ENCODE measurements at places on chromosomes 3 and 15.
A peak's percentile ranks its signal among the peaks of the same experiment; 100 is the strongest.

DNA sequence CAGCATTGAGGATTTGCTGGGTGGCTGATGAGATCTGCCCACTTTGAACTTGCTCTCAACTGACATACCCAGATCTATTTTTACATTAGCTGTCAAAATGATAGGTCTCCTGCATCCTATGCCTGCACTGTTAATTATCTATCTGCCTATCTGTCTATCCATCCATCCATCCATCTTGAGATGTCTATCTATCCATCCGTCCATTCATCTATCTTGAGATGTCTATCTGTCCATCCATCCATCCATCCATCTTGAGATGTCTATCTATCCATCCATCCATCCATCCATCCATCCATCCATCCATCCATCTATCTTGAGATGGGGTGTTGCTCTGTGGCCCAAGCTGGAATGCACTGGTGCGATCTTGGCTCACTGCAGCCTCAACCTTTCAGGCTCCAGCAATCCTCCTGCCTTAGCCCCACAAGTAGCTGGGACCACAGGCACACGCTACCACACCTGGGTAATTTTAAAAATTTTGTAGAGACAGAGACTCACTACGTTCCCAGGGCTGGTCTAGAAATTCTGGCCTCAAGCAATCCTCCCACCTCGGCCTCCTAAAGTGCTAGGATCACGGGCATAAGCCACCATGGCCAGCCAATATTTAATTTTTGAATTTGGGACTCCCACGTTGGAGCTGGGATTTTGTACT, 159.4 kb upstream of the NSMCE3 start:
- no peaks in the 10 kb centered on the region for H3K27me3 ChIP-seq
- no peak overlapping the region for H3K4me3 ChIP-seq
- no peak overlapping the region for H3K27ac ChIP-seq
- DNase-seq = no peak

DNA sequence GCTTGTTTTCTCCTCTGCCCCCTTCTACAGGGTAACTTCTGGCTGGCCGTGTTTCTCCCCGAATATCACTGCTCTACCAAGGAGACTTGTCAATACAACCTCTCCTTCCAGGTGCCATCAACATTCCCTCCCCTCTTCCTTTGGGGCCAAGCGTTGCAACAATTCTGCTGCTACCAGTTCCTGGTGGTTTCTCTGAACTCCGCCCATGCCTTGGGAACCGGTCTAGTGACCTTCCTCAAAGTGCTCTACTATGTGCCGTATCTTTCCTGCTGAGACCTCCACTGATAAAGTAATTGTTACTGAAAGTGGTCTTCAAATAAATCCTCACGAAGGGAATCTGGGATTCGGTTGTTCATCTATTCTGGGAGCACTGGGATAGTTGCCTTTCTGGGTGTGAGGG, 26.2 kb downstream of the PCSK6 start:
- no peaks in the 10 kb centered on the region for H3K36me3 ChIP-seq
- H3K27me3 ChIP-seq = no peaks in the 10 kb centered on the region
- H3K4me1 ChIP-seq = peaks cover 17% of the 10 kb centered on the region
- DNase-seq = no peak

GRCh38 chr3:51295625-51296024, 89.5 kb upstream of the MANF start:
- no peak for DNase-seq
- no peaks in the 10 kb centered on the region for H3K4me1 ChIP-seq
- no peak overlapping the region for H3K27ac ChIP-seq
- no peak overlapping the region for H3K4me3 ChIP-seq

GRCh38 chr15:32117122-32117521, 86.8 kb downstream of the CHRNA7 start:
- no peaks in the 10 kb centered on the region for H3K36me3 ChIP-seq
- no peak for DNase-seq
- H3K4me3 ChIP-seq = no peak overlapping the region

DNA sequence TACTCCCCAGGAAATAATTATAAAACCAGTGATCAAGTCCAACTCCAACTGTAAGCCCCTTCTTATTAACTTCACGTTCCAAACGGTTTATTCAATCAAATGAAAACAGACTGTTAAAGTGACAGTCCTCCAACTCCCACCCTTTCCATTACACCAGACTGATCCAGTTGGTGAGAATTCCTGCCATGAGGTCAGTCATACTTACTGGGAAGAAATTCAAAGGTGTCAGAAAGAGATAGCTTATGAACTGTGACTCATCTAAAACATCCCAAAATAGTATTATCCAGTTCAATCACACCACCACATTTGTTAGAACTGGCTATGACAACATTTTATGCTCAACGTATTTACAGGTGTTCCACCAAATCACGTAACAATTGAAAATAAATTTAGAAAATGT, 19.5 kb downstream of the SMARCC1 start:
- H3K27me3 ChIP-seq = no peaks in the 10 kb centered on the region
- no peaks in the 10 kb centered on the region for H3K36me3 ChIP-seq
- no peak overlapping the region for H3K27ac ChIP-seq
- peaks cover 36% of the 10 kb centered on the region for H3K4me1 ChIP-seq
- no peak for DNase-seq

DNA sequence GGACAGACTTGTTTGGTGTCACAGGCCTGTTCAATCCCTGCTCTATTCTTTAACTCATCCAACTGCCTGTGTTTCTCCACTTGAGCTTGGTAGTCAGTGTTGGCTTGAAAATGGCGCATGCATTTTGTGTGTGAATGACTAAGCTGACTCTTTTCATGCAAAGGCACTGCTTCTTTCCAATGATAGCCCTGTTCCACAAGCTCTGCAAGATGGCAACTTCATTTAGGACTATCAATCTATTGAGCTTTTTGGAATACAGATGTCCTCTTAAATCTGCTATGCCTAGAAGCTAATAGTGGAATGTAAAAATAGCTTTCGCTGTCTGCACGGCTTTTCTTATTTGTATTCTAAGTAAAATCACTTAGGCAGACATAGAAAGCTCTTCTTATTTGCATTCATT, 33.6 kb upstream of the SYNPR start:
- H3K27me3 ChIP-seq = no peaks in the 10 kb centered on the region
- H3K27ac ChIP-seq = no peak overlapping the region
- DNase-seq = no peak
- no peak overlapping the region for H3K4me3 ChIP-seq
- H3K4me1 ChIP-seq = no peaks in the 10 kb centered on the region

GRCh38 chr3:125186261-125186787, 26.2 kb downstream of the SLC12A8 start:
- H3K4me1 ChIP-seq = no peaks in the 10 kb centered on the region
- H3K4me3 ChIP-seq = no peak overlapping the region
- DNase-seq = no peak
- H3K27ac ChIP-seq = no peak overlapping the region

DNA sequence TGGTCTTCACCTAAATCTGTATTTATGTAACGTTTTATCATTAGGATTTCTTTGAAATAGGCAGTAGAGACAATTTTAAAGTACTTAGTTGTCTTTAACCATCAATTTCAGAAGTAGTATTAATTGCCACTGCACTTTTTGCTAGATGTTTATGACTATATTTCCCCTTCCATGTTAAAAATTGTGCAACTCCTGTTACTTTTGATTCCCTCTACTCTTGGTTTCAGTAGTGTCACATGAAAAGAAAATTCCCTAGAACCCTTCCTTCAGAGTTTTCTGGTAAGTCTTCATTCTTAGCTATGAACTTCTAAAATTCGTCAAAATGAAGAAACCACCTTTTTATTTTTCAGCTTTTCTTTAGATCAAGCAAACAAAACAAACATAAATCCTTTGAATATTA, 7.1 kb downstream of the PIAS1 start:
- no peaks in the 10 kb centered on the region for H3K4me1 ChIP-seq
- H3K4me3 ChIP-seq = no peak overlapping the region
- H3K36me3 ChIP-seq = no peaks in the 10 kb centered on the region
- H3K27me3 ChIP-seq = no peaks in the 10 kb centered on the region
- H3K27ac ChIP-seq = no peak overlapping the region
- DNase-seq = no peak

GRCh38 chr3:97816811-97817210, 5.0 kb upstream of the CRYBG3 start:
- no peaks in the 10 kb centered on the region for H3K36me3 ChIP-seq
- no peak overlapping the region for H3K4me3 ChIP-seq
- no peaks in the 10 kb centered on the region for H3K4me1 ChIP-seq
- H3K27me3 ChIP-seq = no peaks in the 10 kb centered on the region
- DNase-seq = no peak
- H3K27ac ChIP-seq = no peak overlapping the region

- no peak for DNase-seq
- H3K27ac ChIP-seq = no peak overlapping the region
- no peaks in the 10 kb centered on the region for H3K4me1 ChIP-seq
- H3K4me3 ChIP-seq = no peak overlapping the region
- no peaks in the 10 kb centered on the region for H3K27me3 ChIP-seq
Measured at GRCh38 chr15:74414603-74415338, 19.0 kb downstream of the SEMA7A start.

DNA sequence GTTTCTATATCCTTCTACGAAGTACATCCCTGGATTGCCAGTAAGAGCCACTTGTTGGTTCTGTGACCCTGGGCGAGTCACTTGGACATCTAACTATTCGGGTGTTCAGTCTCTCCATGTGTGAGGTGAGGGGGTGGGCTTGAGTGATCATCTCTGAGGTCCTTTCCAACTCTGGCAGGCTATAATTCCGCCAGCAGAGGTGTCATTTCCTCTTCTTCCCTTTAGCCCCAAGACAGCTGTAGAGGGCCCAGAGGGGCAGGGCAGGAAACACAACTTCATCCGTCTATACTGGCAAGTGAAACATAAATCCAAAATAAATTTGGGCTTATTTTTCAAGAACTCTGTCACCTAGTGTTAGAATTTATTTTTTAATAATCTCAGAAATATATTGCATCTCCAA, 38.1 kb downstream of the C2CD4A start:
- H3K27ac ChIP-seq = no peak overlapping the region
- H3K36me3 ChIP-seq = no peaks in the 10 kb centered on the region
- no peak for DNase-seq

GRCh38 chr15:34473840-34474239, 36.2 kb upstream of the GOLGA8A start:
- H3K4me3 ChIP-seq = no peak overlapping the region
- no peaks in the 10 kb centered on the region for H3K36me3 ChIP-seq
- no peaks in the 10 kb centered on the region for H3K27me3 ChIP-seq
- H3K4me1 ChIP-seq = no peaks in the 10 kb centered on the region
- no peak overlapping the region for H3K27ac ChIP-seq

DNA sequence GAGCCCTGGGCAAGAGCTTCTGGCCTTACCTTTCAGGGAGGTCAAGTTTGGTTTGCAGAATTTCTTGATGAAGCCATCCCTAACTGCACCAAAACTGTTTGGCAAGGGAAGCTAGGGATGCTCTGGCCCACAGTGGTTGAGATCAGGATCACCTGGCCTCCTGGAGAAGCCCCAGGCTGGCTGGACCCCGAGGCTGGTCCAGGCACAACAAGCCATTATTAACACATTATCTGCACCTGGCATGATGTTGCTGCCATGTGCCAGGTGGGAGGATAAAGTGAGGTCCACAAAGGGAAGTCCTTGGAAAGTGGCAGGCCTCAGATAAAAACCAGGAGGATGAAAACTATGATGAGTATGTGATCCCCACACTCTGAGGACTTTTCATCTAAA, 35.9 kb upstream of the DUSP7 start:
- H3K4me1 ChIP-seq = no peaks in the 10 kb centered on the region
- no peak overlapping the region for H3K27ac ChIP-seq
- no peaks in the 10 kb centered on the region for H3K36me3 ChIP-seq
- DNase-seq = no peak

DNA sequence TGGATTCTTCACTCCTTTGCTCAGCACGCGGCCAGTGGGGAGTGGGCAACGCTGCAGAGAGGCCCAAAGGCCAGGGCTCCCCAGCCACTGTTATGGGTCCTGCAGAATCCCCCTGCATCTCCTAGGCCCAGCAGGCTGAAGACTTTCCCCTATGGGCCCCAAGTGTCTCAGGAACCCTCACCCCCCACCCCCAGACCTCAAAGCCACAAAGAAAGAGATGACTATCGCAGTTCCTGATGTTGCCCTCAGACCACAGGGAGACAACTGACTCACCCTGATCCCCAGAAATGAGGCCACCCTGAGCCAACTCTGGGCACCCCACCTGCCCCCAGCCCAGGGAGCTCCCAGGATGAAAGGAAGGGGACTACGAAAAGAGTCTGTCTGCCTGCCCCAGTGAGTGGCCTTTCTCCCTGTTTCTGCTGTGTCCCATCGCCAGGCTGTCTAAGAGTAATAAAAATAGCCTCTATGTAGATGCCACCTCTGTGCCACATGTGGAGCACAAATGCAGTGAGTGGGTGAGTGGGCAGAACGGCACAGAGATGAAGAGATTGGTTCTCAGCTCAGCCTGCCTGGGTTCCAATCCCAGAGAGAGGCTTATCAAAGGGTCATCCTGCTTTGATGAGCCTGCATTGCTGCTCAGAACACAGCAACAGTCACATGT, 283.0 kb downstream of the UACA start:
- H3K27me3 ChIP-seq = no peaks in the 10 kb centered on the region
- no peak overlapping the region for H3K27ac ChIP-seq
- H3K4me1 ChIP-seq = no peaks in the 10 kb centered on the region

GRCh38 chr3:136194409-136195257, 1.5 kb downstream of the MSL2 start:
- peak overlapping the region; percentile 99 for H3K27ac ChIP-seq
- H3K27me3 ChIP-seq = no peaks in the 10 kb centered on the region
- peak overlapping the region; percentile 82 for H3K4me3 ChIP-seq

GRCh38 chr3:53729618-53730017, 116.6 kb downstream of the CHDH start:
- H3K4me1 ChIP-seq = peaks cover 7% of the 10 kb centered on the region
- H3K27ac ChIP-seq = no peak overlapping the region
- no peaks in the 10 kb centered on the region for H3K36me3 ChIP-seq
- no peak for DNase-seq

GRCh38 chr15:96948981-96949380, 618.5 kb downstream of the NR2F2 start:
- DNase-seq = no peak
- H3K27ac ChIP-seq = no peak overlapping the region
- no peaks in the 10 kb centered on the region for H3K4me1 ChIP-seq

DNA sequence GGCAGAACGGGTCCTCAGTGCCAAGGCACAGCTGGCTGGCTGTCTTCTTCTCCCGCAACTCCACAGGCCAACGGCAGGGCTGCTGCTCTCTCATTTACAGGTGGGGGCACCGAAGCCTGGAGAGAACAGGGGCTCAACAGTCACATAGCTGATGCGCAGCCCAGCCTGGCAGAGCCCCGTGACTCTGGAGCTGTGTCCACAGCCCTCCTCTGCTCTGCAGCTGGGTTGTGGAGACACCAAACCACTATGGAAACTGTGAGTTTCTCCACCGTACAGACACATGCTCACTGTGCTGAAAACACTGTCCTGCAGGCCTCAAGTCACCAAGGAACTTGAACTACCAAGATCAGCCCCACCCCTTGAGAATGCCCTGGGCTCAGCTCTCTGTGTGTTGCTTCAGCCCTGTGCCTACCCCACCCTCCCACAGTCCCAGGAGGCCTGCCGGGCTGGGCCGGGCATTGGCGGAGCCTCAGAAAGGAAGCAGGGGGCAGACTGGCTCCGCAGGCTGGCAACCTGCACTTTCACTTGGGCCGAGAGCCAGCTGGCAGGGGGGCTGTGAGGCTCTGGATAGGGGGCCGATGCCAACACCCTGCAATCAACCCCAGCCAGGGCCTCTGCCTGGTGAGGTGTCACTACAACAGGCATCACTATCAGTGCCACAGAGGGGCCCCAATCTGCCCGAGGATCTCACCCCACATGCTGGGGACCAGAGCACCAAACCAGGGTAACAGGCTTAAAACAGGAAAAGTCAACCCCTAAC, 113.7 kb upstream of the RPL32 start:
- no peak overlapping the region for H3K27ac ChIP-seq
- no peak overlapping the region for H3K4me3 ChIP-seq
- H3K4me1 ChIP-seq = peaks cover 51% of the 10 kb centered on the region
- DNase-seq = peak; percentile 89
- H3K27me3 ChIP-seq = no peaks in the 10 kb centered on the region

GRCh38 chr15:66025015-66025452, 155.7 kb downstream of the RAB11A start:
- no peaks in the 10 kb centered on the region for H3K36me3 ChIP-seq
- no peak overlapping the region for H3K27ac ChIP-seq
- DNase-seq = no peak
